ENCODE measurements at places on chromosomes 6 and 20.

DNA sequence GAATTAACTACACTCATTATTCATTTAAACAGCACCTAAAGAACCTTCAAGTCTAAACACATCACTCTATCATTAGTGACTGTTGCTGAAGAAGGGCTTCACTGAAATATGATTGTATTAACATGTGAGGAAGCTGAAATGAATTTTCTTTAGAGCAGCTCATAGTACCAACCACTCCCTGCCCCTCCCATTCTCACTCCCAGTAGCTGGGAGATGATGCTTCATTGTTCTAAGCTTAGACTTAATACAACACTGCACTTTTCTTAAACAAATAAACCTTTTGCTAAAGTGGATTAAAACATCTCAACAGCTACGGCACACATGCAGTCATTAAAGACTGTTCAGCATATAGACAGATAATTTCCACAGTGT, 63.1 kb downstream of the ATXN1 start:
- DNase-seq, result no peak

GRCh38 chr20:8218861-8219260, 86.8 kb downstream of the PLCB1 start:
- DNase-seq, result no peak

DNA sequence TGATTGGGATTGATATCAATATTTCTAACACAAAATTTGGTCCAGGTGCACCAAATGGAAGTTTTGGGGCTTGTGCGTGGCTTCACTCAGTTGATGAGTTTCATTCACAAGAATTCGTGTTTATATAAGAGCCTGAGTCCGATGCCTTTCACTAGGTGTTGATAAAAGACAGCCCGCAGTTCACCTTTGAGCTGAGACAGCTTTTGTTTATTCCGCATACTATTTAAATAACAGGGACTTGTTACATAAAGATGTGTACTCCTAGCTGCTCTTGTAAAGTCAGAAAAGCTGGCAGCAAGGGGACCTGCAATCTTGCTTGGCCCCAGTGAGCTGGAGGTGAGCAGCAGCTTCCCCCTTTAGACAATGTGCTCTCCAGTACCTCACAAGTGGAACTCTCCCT, 19.0 kb upstream of the NRN1 start:
- no peak for DNase-seq

DNA sequence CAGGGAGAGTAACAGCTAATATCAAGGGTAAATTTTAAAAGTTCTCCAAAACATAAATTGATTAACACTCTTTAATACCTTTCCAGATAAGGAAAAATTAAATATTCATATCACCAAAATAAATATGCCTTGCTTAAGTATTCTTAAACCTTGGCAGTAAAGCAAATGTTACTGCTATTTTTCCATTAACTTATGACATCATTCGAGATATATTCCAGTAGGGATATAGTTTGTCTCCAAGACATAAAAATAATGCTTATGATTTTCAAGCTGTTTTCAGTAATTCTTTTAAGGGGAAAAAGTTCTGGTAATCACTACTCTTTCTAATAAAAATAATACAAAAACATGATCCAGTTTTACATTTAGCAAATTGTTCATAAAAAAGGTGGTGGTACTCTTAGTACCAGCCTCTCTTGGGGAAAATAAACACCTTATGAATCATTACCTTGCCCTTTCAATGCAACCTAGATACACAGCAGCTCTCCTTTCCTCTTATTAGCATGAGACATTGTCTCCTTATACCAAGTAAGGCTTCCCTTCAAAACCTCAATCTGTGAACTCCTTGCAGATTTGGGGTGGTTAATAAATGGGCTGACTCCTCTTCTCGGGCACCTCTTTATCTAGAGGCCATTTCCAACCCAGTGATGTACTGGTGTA, 31.5 kb upstream of the LTV1 start:
- DNase-seq, result no peak

DNA sequence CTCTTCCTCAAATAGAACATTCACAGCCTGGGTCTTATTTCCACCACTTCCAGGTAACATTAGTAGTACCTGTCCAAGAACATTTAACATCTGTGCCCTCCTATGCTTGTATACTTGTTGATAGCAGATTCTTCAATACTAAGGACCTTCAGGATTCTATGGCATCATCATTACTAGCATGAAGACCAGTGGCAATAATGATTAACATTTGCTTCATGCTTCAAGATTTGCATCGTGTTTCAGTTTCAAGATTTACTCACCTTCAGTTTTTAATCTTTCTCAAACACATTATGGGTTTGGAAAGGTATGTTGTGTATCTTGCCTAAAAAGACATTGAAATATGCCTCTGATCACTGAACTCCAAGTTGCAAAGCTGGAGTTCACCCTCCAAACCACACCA, 412.8 kb upstream of the NRSN1 start:
- no peak for DNase-seq

GRCh38 chr20:40688129-40689099, 622 bp downstream of the MAFB start:
- DNase-seq, result no peak

DNA sequence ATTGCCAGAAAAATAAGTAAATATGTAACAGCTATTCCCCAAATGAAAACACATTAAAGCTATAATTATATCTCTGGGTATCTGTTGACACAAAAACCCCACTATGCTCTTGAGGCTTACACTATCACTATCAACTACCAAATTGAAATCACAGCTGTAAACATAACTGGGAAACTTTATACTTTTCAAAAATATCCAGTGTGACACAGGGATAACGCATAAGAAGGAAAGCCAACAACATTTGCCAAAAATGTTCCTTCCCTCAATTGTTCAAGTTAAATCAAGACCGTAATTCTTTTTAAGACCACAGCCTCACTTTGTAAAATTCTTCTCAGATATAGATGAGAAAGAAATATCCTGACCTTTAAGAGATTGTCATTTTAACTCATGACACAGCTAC, 3.1 kb downstream of the ZHX3 start:
- DNase-seq, result no peak
